Stimulated activated effector memory CD8-positive, alpha-beta T cell treated with anti-CD3 and anti-CD28 coated beads, Interleukin-12 subunit alpha, Interleukin-12 subunit beta, amount 100 ng/mL, for 72 hours (primary cell): ENCODE measurements at places on chromosomes 1 and 21.

DNA sequence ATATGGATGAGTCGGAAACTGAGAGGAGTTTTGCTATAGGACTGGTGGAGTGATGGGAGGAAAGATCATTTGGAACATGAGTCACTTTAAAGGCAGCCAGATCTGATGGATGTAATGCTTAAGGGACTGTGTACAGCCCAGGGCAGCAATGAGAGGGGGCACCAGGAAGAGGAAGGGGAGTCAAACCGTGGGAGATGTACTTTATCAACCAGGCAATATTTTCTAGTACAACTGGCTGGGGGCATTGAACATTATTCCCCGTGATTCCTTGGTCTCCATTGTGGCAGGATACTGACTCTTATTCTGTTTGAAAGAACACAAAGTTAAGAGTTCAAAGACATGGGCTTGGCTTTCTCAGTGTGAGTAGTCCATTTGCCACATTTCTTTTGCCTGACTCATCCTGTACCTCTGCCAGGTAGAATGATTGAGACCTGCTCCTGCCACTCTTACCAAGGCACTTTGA is 268.2 kb upstream of the NR5A2 start:
- no peak for DNase-seq

DNA sequence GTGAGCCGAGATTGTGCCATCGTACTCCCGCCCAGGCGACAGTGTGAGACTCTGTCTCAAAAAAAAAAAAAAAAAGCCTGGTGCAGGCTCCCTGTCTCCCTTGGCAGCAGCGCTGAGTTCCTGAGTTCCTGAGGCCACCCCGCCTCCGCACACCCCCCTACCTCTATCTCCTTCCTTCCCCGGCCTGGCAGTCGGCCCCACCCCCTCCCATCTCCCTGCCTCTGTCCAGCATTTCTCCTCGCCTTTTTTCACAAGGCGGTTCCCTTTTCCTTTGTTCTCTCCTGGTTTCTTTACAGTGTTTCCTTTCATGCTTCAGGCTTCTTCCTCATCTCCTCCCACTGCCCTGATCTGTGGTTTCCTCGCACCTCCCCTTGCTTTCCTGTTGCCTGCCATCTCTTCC is 2.7 kb downstream of the RORC start:
- no peak for DNase-seq

DNA sequence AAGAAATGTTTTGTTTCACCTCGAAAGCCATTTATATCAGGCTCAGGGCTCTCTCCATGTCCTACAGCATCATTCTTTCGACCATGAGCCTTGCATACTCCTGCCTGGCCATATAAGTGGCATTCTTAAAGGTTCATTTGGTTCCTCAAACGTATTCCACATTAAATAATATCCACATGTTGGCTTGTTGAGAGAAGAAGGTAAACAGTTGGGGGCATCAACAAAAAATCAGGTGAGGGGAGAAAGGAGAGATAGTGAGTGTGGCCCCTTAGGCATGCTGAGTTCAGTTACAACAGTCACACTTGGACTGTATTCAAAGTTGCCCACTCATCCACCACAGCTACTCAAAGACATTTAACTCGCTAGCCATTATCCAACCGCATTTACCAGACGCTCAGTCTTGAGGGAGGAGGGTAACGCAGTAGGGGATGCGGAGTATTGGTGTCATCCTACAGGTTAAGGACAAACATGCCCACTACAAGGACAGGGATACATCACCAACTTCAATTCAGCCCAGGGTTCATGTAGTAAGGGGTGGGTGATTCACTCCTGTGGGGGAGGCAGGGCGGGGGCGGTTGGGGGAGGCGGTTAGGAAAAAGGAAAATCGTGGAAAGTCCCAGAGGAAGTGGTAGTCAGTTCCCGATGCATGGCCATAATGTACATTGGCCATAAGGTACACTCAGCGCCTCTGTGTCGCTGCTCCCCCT is 1.4 kb downstream of the ZNF697 start:
- no peak for DNase-seq

GRCh38 chr21:41943851-41944250 is 10.0 kb downstream of the C2CD2 start:
- DNase-seq = no peak

DNA sequence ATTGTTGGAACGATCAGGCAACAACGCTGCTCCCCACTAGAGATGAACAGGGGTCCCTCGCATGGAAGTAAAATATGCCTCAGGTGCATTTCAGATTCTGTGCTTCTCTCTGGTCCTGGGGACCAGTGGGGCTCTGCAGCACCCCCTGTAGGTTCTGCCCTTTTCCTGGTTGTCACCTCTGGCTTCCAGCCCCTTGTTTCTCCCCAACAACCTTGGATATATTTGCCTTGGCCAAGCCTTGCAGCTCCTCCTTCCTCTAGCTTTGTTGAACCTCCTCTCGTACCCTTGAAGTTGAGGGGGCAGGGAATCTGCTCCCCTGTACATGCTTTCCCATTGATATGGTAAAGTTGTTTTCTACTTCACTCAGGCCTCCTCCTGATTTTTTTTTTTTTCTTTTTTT is 5.4 kb upstream of the RGSL1 start:
- no peak for DNase-seq

GRCh38 chr1:202288177-202288576 is 53.6 kb downstream of the UBE2T start:
- DNase-seq = no peak

GRCh38 chr1:186139115-186139514 is 235.9 kb downstream of the TPR start:
- DNase-seq = no peak

GRCh38 chr1:181513786-181514297 is 30.5 kb downstream of the CACNA1E start:
- DNase-seq = no peak

- DNase-seq = no peak
Observed at GRCh38 chr1:170840371-170840770, 95.0 kb upstream of the MROH9 start.

- DNase-seq = no peak
Observed at GRCh38 chr1:161266836-161267235, 8.3 kb downstream of the PCP4L1 start.

GRCh38 chr1:189673217-189673616 is 804.4 kb downstream of the BRINP3 start:
- DNase-seq = no peak

DNA sequence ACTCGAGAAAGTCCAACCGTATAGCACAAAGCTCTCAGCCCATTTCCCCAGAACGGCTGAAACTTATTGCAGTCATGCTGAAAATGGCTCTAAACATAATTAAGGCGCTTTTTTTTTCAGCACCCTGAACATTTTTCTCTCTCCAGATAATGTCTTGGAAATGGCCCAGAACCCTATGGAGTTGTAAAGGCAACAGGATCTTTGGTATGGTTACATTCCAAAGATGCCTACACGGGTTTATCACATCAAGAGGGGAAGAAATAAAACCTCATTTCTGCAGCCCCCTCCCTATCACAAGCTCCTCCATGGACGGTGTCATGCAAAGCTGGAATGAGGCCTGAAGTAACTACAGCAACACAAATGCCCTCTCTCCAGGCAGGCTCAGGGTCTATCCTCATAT is 126.4 kb upstream of the GALNT2 start:
- DNase-seq = no peak

DNA sequence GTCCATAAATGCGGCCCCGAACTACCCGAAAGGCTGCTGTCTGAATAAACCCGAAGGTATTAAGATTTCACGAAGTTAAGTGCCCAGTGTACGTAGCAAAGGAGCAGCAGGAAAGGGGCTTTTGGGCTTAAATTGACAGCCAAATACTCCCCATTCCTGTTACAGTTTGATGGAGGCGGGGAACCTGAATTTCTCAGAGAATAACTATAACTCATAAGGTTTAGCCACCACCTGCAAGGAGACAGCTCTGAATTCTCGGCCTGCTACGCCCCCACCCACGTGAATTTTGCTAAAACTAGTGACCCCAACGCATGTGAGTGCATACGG is 5.2 kb downstream of the GFI1 start:
- DNase-seq = no peak

DNA sequence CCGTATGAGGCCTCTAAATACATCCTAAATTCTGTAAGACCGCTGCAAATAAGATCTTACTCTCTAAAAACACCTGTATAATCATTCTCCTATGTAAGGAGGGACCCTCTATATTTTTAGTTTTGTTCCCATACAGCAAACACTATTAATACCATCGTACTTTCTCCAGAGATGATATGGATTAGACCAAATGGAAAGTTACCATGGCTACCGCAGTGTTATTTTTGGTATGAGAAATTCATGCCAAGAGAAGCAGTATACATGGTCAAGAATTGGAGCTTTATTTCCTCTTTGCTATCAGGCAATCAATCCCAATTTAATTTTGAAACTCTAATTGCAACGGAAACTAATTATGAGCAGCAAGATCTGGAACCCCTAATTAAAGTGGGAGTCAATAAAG is 70.0 kb downstream of the BCAR3 start:
- no peak for DNase-seq

DNA sequence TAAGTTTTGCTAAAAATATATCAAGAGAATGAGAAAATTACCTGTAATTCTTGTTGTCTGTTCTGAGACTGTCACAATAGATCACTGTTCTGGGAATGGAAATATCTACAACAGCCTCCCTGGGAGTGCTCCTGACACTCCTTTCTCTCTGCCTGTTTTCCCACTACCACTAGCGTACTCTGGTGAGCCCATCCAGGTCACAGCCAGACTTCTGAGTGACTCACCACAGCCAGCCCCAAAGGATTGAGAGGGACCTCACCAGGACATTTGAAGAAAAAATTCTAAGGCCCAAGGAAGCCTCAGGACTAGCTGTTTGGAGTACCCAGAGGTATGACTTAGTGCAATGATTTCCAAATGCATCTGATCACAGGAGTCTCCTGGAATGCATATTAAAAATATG is 39.0 kb upstream of the TADA1 start:
- no peak for DNase-seq
